ENCODE measurements at places on chromosomes 11 and 22.

DNA sequence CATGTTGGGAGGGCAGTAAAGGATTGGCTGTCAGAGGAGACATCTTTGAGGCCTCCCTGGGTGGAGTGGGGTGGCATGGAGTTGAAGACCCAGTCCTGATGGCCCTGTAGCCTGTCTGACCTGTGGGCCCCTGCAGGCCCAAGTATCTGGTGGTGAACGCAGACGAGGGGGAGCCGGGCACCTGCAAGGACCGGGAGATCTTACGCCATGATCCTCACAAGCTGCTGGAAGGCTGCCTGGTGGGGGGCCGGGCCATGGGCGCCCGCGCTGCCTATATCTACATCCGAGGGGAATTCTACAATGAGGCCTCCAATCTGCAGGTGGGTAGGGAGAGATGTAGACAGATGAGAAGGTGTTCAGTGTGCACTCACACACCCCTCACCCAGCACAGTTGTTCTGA, 2.6 kb downstream of the NDUFV1 start:
- no peak for DNase-seq

DNA sequence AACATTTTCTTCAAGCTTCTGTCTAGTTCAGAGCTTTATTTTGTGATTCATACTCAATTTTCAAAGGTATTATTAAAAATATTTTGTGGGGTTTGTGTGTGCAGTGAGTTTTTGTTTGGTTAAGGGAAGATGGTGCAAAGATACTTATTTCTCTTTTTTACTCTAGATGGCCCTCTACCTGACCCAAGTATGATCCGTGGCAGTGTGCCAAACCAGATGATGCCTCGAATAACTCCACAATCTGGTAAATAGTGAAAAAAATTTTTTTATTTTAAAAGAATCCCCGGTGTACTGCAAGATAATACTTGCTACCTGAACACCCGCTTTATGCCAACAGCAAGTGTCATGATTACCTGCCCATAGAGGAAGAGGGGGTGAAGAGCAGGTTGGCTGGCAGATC, 54.2 kb downstream of the EP300 start:
- DNase-seq, result no peak

GRCh38 chr11:16924462-16924825, 89.8 kb downstream of the PLEKHA7 start:
- DNase-seq, result no peak

- no peak for DNase-seq
These were observed 5.4 kb upstream of the OR52L1 start for GRCh38 chr11:5992150-5992549.

GRCh38 chr11:101909087-101909486, 5.7 kb upstream of the CEP126 start:
- no peak for DNase-seq

All from stimulated activated naive CD8-positive, alpha-beta T cell treated with anti-CD3 and anti-CD28 coated beads, Interleukin-15, amount 100 ng/mL, for 72 hours (primary cell).